ENCODE measurements at places on chromosomes 3 and 15.

- no peak for DNase-seq
Measured at GRCh38 chr3:141476033-141476432, 10.8 kb upstream of the RASA2 start.

DNA sequence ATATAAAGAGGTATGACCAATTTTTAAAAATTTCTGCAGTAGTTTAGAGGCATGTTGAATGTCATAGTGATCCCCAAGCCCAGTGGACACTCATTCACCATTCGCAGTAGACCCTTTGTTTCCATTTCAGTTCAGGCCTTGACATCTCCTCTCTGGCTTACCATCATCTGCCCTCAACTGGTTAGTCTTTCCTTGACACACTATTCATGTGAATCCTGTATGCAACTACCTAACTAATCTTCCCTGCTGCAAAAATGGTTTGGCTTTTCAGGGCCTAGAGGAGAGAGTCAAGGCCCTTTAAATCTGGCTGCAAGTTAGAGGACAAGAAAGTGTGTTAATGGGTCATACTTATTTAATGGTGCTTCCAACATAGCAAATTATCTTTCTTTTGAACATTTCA lies 10.9 kb downstream of the APH1B start:
- no peak for DNase-seq

GRCh38 chr3:72259755-72260587 lies 475.0 kb upstream of the PROK2 start:
- no peak for DNase-seq

DNA sequence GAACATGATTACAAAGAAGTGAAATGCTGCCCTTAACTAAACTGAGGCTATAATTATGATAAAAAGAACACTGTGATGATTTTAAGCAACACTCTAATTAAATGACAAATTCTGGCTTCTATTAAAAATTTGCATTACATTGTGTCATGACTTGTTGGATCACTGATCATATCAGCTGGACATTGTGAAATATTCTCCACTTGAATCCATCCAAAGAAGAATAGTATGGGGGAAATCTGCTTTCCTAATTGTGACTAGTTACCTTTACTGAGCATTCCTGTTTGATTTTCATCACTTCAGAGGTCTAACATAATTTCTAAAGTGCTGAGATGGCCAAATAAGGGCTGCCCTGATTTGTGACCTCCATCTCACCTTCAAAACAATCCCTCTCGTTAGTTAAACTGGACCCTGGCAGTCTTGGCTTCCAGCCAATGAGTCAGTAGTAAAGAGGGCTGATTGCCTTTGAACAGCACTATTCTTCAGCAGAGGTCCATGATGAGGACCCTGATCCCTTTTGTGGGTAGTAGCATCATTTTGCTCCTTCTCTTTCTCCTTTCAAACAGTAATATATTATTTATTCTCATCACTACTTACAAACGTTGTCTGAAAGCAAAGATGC lies 53.5 kb upstream of the LEKR1 start:
- no peak for DNase-seq

- no peak for DNase-seq
Measured at GRCh38 chr3:30188713-30189112, 417.7 kb upstream of the TGFBR2 start.

DNA sequence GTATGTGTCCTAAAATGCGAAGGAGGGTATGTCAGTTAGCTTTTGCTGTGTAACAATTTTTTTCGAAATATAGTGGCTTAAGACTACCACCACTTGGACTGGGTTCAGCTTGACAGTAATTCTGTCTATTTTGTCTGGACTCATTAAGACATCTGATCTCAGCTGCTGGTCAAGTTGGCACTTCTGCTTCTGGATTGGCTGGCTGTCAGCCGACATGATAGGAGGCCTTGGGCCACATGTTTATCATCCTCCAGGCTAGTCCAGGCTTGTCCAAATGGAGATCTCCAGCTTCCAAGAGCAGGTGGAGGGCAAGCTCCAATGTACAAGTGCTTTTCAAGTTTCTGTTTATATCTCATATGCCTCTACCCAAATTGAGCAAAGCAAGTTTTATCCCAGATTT lies 95.9 kb downstream of the GALK2 start:
- DNase-seq, result no peak

DNA sequence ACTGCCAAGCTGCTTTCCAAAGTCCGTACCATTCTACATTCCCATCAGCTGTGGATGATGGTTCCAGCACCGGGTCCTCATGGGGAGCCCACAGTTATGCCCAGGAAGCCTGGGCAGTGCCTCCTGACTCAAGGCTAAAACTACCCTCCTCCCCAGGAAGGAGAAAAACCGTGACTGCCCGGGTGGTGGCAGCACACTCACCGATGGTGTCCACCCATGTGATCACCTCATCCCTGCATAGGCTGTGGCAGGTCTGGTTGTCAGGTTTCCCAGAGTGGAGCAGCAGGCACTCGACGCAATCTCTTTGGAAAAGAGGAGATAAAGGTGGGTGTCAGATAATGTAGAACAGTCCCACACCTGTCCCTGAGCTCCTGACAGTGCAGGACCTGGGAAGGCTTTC lies 38.6 kb downstream of the UMPS start:
- DNase-seq, result no peak

- DNase-seq, result no peak
Measured at GRCh38 chr3:15428539-15428938, 1.1 kb downstream of the EAF1 start.

GRCh38 chr3:14113965-14114635 lies 10.6 kb downstream of the CHCHD4 start:
- DNase-seq, result no peak

- no peak for DNase-seq
Measured at GRCh38 chr15:97501291-97501690, 459.2 kb upstream of the ARRDC4 start.

- DNase-seq, result no peak
Measured at GRCh38 chr3:195115600-195116406, 155.2 kb downstream of the XXYLT1 start.

DNA sequence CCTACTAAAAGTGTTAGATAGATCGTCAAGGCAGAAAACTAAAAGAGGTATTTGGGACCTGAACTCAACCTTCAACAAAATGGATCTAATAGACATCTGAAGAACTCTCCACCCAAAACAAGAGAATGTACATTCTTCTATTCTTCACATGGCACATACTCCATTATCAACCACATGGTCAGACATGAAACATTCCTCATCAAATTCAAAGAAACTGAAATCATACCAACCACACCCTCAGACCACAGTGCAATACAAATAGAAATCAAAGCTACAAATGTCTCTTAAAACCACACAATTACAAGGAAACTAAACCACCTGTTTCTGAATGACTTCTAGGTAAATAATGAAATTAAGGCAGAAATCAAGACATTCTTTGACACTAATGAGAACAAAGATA lies 984.1 kb upstream of the GBE1 start:
- DNase-seq, result no peak

- no peak for DNase-seq
Measured at GRCh38 chr3:58835086-58835485, 168.5 kb upstream of the FAM3D start.

GRCh38 chr3:134368751-134369105 lies 5.5 kb downstream of the AMOTL2 start:
- DNase-seq, result no peak

- no peak for DNase-seq
Measured at GRCh38 chr3:131898346-131898745, 136.5 kb downstream of the CPNE4 start.

- no peak for DNase-seq
Measured at GRCh38 chr3:185521349-185522138, 22.7 kb upstream of the TMEM41A start.

DNA sequence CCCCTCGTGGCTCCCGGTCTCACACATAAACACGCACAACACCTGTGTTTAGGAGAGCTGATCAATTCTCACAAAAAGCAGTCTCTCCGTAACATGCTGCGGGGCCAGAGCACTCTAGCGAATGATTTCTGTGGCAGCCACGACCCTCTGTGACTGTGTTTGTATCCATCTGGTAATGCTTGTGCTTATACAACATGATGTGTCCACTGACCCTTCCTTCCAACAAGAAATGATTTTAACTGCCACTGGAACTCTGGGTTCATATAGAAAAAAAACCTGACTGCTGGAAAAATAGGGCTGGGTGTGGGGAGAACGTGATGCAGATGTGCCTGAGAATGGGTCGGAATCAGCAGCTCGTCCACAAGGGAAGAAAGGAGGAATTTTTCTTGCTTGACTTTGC lies 410.2 kb downstream of the GAP43 start:
- no peak for DNase-seq

DNA sequence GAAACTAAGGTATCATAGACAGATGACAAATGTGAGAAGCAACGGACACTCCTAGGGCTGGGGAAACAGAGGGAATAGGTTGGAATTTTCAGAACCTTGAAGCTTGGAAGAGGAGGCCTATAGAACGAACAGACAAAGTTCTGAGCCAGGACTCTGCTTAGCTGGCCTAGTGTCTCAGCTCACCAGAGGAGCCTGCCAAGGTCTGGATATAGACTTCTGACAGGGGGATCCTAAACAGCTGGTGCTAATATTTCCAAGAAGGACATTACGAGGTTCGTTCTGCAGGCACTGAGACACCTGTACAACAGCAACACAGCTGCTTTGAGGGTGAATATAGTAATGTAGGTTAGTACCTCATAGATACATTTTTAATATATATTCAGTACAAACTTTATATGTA lies 266.3 kb downstream of the CHL1 start:
- DNase-seq, result no peak

DNA sequence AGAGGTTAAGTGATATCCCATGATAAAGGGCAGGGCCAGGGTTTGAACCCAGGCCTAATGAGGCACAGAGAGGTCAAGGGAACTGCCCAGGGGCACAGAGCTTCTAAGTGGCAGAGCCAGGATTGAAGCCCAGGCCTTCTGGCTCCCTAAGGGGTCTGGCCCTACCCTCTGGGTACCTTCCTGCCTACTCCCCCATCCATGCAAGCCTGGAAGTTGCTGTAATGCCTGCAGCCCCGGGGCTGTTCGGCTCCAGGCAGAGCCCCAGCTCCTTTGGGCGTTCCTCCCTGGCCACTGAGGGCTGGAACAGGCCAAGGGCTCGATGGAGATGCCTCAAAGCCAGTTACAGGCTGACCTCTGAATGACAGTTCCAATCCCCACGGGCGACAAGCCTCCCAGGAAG lies 4.5 kb downstream of the GRIP2 start:
- no peak for DNase-seq

DNA sequence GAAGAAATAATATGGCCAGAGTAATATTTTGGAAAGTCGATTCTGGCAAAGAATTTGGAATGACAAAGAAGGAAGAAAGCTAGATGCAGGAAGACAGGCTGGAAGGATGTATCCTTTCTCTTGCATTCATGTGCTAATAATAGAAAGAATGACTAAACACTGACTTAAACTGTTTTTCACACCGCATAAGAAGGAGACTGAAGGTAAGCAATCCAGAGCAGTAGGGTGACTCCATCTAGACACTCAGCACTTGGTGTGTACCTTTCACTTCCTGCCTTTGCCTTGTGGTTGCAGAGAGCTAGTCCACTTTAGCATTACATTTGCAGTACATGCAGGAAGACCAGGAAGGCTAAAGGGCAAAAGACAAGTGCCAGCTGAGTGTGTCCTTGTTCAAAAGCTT lies 234.6 kb downstream of the RBMS3 start:
- no peak for DNase-seq

DNA sequence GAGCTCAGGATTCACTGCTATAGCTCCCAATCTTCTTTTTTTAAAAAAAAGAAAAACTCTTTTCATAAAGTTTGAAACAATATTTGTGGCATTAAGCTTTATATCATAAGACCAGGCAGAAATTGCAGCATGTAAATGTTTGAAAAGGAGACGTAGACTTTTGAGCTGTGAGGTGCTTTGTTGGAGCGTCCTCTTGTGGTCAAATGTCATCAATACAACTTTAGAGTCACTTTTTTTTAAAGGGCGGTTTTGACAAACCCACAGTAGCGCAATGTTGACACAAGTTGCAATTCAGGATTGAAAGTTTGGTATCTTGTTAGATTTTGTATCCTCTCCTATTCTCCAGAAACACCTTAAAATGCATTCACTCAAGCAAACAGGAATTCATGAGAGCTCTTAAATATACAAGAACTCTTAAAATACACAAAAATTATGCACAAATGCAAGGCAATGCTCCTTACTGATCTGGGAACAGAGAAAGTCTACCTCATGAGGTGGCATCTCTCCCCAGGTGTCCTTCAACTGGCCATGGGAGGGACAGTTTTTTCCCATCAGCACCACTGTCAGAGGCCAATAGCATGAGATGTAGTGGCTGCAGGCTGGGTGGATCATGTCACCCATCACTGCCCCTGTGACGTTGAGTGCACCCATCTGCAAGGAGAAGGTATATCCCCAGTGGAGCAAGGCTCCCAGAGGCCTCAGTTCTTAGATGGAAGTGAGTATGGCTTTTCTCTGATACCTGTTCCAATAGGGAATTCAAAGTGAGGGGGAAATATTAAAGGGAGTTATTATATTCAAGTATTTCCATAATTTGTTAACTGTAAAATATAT lies 70.7 kb downstream of the ANXA2 start:
- DNase-seq, result peak; percentile 8

GRCh38 chr3:12513694-12514446 lies 29.6 kb downstream of the TSEN2 start:
- no peak for DNase-seq

GRCh38 chr15:49309889-49310288 lies 113.2 kb upstream of the FGF7 start:
- no peak for DNase-seq

GRCh38 chr3:74403307-74403706 lies 211.2 kb downstream of the CNTN3 start:
- no peak for DNase-seq

DNA sequence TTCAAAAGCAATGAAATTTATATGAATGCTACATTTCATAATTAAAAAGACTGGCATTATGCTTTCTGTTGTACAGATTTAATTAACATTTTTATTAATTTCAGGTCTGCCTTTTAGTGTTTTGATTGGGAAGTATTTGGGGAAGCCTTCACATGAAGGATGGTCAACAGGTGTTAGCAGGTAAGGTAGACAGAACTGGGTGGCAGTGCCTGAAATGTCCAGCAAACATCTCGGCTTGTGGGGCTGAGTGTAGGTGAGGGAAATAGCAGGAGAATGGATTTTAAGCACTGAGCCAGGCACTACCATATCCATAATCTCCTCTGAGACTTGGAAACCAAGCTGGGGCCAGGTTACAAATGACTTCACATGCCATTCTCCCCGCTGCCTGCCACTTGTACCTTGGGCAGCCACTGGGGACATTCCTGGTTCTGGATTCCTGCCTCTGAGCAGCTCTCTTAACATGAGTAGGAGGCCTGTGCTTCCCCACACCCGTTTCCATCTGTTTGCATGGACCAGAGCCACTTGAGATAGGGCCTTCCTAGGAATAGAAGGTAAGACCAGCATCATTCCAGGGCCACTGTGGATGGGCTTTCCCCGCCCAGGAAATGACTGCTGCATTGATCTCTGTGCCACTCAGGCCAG lies 125.9 kb upstream of the HES1 start:
- DNase-seq, result no peak

GRCh38 chr3:83953417-83954089 lies 1005.2 kb upstream of the CADM2 start:
- DNase-seq, result no peak

DNA sequence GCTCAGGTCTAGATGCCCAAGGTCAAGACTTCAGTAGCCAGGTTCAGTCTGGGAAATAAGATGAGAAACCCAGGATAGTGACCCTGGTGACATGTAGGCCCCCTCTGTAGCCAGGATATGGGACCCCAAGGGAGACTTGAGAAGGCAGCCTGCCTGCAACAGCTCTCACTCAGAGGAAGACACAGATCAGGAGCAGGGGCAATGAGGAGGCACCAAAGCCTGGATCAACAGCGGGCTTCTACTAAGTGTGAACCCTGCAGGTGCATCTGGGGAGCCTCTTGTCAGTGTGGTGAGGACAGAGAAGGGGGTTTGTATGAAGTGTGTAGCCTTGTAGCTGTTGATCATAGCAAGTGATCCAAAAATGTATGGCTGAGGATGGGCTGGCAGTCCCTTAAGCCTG lies 25.4 kb downstream of the PLA2G4F start:
- DNase-seq, result no peak

Data from pulmonary artery endothelial cell (primary cell).